Stimulated activated CD8-positive, alpha-beta memory T cell treated with anti-CD3 and anti-CD28 coated beads, Interleukin-7, amount 100 ng/mL, for 4 hours (primary cell): ENCODE measurements at places on chromosomes 5 and 9.

DNA sequence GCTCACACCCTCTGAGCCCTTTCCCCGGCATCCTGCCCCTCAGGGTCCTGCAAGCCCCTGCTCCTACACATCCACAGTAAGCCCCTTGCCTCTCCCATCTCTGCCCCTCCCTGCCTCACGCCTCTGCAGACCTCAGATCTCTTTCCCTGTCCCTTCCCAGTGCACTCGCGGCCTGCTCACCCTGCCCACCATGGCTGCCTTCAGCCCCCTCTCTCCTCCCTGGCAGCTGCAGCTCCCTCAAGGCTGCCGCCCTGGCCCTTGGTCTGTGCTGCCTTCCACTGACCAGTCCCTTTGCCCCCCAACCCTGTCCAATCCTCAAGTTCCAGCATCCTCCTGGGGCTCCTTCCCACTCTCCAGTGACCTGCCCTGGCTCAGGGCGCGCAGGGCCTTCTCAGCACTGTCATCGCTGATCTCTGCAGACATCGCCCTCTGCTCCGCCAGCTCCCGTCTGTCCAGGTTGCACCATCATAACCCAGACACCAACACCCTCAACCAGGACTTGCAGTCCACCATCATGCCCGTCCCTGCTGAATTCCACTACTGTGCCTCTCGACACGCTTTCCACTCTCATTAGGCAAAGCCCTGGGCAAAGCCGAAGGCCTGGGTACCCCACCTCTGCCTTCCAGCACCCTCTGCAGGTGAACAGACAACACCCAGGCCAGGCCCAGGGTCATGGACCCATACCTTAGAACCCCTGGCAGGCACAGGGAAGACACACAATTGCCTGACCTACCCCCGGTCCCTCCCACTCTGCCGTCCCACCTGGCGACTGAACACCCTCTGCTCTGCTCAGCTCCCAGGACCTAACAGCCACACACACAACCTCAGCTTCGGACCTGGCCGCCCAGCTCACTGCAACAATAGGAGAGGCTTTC lies 97.8 kb upstream of the RUFY1 start:
- no peak for DNase-seq

GRCh38 chr9:9478741-9479140 lies 1134.1 kb downstream of the PTPRD start:
- DNase-seq, result no peak

DNA sequence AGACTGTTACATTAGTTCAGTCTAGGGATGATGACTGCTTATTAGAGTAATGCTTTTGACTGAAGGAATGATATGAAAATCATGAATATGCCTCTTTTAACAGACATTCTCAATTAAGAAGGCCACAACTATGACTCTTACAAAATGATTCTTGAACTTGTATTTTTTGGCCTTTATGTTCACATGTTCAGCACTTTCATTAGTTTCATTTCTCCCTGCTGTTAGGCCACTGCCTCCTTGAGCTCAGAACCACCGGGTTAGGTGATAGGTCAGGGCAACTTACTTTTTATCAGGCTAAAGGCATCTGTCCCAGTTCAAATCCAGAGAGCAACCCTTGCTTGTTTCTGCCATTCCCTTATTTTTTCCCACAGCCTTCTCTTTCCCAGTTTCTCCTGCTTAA lies 235.2 kb upstream of the ELL2 start:
- no peak for DNase-seq

DNA sequence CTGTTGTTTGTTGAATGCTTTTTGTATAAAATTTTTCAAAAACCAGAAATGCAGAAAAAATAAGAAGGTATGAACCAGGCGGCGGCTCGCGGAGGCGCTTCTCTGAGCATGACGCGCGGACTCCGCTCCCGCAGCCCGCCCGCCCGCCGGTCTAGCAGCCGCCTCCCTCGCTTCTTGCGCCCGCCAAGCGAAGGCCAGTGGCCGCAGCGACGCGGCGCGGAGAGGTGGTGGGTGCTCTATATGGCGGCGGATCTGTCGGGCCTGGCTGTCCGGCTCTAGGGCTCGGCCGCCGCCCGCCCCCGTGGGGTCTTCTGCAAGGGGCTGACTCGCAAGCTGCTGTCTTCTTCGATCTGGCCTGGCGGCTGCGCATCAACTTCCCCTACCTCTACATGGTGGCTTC lies 93.8 kb downstream of the ANKRD18A start:
- DNase-seq, result no peak

GRCh38 chr5:39775797-39776365 lies 351.1 kb upstream of the DAB2 start:
- no peak for DNase-seq

DNA sequence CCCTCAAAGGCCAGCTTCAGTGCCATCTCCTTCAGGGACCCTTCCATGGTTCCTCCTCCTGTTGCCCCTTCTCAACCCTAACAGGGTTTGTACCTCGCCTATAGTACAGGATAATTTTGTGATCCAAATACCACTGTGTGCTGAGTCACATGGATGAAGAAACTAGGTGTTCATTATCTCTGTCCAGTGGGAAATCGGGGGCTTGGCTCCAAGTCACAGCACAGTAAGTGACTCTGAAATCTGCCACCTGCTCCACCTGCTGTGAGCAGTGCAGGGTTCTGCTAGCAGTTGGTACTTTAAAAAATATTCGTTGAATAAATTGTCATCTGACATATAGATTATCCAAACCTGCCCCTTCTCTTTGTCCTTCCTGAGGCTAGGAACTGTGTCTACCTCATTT lies 123.2 kb upstream of the OTULINL start:
- DNase-seq, result no peak
